Mesothelial cell of epicardium (in vitro differentiated cells): ENCODE measurements at places on chromosomes 4 and X. TPM values are rescaled to one million over a fixed set of nuclear protein-coding genes. Genes with fewer than 3 reads are reported as not detected.

DNA sequence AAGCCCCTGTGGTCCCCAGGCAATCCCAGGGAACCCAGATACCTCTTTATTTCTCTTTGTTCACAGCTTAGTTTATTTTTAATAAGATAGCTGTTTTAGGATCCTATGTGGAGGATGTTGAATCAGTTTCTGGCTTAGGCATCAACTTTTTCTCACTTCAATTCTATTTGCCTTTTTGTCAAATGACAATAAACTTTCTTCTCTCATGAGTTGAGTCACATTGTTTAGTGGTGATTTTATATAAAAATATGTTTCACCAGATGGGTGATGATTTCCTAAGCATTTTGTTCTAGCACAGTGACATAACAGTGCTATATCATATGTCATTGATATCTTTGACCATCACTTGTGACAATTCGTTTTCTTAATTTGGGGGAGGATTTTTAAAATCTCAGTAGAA, 198.1 kb upstream of the PUDP start:
- no peak overlapping the region for H3K4me3 ChIP-seq
- no peaks in the 10 kb centered on the region for H3K27me3 ChIP-seq
- no peak for DNase-seq
- H3K4me1 ChIP-seq = no peaks in the 10 kb centered on the region

Gene KCNE5
- 2.3 to 2.6 TPM (median 2.5 TPM) in 3 replicates for total RNA-seq

Gene MTTP
- total RNA-seq = 0.43 to 0.75 TPM in 2 of 3 replicates, not detected in the other

Gene NXF3
- total RNA-seq = not detected in 3 replicates

Gene SLC9B1
- total RNA-seq = 3.2 to 4.7 TPM (median 4.5 TPM) in 3 replicates
